Activated CD4-positive, alpha-beta T cell treated with anti-CD3 and anti-CD28 coated beads, Interleukin-10, Interleukin-2, amounts not matched to agents 100 ng/mL and 50 ng/mL, durations not matched to agents 16 hours and 8 hours (primary cell): ENCODE measurements at places on chromosomes 1 and 21.

GRCh38 chr1:216071262-216071661 lies 352.0 kb downstream of the USH2A start:
- DNase-seq, result no peak

- DNase-seq, result no peak
These were observed 4.8 kb upstream of the SLC2A1 start for GRCh38 chr1:42963378-42964043.

DNA sequence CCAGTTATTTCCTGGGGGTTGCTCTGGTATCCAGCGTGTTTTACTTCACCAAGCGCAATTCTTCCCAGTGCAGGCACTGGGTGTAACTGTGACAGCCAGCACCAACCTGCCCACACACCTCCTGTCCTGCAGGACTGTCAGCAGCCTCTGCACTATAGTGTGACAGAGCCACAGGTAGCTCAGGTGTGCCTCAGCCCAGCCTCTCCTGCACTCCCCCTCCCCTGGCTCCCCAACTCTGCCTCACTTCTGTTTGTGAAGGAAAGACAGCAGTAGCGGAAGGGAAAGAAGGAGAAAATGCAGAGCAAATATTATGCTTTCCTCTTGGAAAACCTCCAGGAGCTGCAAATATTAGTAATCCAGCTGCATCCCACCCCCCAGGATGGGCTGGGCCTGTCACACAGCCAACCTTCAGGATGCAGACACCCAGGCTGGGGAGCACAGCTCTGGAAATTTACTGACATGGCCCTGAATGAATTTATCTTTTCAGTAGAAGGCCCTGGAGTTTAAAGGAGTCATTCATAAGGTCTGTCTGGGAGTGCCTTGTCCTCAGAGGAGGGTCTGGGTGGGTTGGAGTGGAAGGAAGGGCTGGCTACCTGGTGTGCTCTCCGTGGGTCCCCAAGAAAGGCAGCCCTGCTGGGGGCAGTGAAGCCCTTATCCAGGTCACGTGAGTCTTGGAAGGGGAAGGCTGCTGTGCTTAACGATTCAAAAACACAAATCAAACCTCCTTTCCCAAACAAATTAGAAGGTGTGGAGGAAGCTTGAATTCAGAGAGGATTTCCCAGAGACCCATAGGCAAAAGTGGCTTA lies 20.9 kb downstream of the CAPN2 start:
- no peak for DNase-seq

DNA sequence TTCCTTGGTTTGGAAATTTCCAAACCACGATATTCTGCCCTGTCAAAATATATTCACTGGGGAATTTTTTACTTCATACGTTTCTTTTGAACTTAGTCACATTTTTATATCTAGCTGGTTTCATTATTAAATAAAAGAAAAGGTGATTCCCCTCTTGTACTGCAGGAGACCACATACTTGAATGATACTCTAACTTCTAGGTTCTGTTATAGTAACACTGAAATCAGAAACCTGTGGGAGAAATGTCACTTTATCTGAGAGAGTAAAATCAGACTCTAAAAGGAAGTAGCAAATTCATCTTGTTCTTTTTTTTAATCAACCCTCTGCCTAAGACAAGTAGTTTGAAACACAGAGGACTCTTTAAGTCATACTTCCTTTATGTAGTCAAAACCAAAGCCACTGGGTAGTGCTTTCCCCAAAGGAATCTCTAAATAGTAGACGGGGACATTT lies 34.4 kb downstream of the MRPL39 start:
- DNase-seq, result peak; percentile 90

- no peak for DNase-seq
These were observed 105.7 kb upstream of the PPP2R5A start for GRCh38 chr1:212179394-212180076.
